Fibroblast of lung (primary cell): ENCODE measurements at places on chromosomes 6 and 20. TPM values are rescaled to one million over a fixed set of nuclear protein-coding genes. Genes with fewer than 3 reads are reported as not detected.

DNA sequence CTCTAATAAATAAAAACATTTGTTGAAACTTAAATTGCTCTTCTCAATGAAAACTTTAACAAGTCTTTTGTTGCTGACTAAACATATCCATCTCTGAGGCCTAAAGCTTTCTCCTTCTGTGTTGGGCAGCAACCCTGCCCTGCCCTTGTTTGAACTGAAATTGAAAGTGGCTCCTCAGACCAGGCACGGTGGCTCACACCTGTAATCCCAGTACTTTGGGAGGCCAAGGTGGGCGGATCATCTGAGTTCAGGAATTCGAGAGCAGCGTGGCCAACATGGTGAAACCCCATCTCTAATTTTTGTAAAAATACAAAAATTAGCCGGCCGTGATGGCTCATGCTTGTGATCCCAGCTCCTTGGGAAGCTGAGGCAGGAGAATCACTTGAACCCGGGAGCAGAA lies 29.2 kb upstream of the GNRH2 start:
- no peak for DNase-seq

DNA sequence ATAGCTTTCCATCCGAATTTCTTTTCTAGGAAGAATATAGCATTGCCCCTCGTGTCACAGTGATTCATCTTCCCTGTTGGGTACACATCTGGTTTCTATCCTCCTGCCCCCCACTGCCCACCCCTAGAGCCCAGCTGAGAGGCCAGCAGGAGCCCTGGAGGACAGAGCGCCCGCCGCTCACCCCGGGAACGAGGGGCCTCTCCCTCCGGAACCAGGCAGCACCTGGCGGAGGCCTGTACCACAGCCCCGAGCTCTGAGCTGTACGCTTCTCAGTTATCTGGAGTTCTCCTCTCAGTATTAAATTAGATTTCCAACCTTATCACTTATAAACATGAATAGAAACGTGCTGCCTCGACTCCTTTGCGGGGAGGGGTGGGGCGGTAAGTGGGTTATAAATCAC lies 6.0 kb downstream of the ANKRD60 start:
- no peak for DNase-seq

DNA sequence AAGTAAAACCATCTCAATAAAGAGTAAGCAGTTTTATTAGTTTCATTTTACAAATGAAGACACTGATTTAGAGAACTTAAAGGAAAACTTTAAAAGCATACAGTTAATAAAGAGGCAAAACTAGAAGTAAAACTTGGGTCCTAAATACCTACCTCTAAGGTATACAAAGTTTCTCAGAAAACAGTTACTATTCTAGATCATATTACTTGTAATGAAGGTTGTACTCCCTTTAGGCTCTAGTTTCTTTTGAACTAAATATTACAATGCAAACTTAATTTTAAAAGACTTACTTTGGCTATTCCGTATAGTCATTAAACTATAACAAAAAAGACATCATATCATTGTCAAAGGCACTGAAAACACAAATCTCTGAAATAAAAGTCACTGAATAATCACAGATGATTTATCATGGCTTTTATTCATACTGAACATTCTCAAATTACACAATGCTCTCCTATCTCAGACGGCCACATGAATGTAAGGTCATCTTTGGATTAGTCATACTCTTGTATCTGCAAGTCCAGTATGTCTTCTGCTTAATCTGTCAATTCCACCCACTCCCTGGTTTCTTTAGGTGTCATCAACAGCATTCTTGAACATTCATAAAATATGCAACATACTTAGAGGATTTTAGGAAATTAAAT lies 361.6 kb upstream of the RUNX2 start:
- DNase-seq, result peak; percentile 97

DNA sequence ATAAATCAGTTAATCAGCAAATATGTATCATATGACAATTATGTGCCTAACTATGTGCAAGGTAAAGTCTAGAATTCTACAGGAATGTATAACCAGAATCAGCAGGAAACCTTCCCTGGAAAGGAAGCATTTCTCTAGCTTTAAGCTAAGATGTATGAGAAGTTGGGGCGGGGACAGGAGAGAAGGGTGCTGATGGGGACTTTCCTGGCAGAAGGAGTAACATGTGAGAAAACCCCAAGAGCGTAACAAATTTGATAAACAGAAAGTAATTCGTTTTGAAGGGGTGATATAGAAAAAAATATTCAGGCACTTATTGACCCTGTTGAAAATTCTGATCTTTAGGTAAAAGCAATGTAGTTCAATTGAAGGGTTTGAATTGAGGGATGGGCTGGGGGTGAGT lies 226.1 kb downstream of the KHDRBS2 start:
- DNase-seq, result no peak

DNA sequence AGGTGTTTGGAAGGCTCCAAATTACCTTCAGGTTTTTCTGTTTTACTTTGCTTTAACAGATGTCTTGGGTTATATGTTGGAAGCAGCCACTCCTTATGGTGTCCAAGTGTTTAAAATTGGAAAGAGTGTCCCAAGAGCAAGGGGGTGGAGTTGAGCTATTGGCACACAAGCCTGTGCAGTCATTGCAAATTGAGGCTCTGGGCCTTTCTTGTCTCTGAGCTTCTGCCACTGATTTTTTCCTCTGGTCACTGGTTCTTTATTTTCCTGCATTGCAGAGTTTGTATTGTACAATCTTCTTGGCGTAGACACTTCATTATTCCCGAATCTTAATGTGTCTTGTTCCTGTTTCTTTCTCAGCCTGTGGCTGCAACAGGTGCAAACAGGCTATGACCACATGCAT lies 598.8 kb downstream of the RNF144B start:
- DNase-seq, result no peak

DNA sequence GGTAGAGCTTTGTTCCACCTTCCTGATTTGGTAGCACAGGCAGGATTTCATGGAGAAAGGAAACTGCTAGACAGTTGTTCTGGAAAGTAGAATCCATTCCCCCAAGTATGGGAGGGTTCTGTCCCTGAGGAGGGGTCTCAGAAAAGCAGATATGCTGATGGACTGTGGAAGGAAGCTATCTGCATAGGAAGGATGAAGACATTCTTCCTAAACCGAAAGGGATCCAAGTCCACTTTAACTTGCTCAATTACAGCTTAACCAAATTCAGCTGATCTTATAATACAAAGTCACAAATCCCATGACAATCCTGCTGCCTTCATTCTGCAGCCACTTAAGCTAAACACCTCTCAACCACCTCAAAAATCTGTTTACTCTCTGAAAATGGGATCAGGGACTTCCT lies 2.6 kb downstream of the MAN1A1 start:
- no peak for DNase-seq

DNA sequence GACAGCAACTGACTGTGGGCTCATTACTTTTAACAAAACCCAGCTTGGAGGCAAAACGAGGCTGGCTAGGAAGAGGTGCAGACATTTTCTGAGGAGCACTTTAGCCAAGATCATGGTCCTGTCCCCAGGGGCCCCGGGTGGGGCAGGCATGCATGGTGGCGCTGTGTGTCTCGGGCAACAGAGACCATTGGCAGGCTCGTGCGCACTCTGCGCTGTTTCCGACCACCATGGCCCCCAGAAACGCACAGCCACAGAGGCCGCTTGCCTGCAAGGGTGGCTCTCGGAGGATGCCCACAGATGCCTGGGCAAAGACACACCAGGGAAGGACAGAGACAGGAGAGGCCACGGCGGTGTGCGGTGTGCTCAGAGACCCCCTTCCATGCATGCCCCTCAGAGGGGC lies 6.7 kb downstream of the BHLHE23 start:
- no peak for DNase-seq

DNA sequence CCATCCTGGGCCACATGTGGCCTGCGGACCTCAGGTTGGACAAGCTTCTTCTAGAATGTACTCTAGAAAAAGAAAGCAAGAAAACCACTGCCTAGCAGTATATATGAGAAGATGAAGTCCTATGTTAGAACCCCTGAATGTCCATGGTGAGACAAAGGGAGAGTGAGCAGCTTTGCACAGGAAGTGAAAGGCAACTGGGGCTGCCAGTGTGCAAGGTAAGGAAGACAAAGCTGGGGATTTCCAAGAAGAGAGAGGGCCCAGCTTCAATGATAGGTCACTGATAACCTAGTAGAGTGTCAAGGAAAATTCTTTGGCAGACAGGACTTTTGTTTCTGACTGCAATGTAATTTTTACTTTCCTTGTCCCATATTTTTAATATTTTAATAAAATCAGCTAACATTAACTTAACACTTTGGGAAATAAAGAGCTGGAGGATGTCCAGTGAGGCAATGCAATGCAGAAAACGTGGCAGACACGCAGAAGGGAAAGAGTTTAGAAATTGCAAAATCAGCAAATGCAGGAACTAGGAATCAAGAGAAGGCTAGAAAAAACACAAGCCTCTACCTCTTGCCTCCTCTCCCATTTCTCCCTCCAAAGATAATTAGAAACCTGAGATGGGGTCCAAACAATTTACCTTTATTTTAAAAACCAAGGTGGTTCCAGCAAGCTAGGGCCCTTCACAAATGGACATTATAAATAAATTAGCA lies 47.4 kb downstream of the CYP39A1 start:
- no peak for DNase-seq

GRCh38 chr20:48398506-48399449 lies 429.0 kb downstream of the PREX1 start:
- DNase-seq, result no peak

GRCh38 chr6:89364586-89364985 lies 12.1 kb upstream of the UBE2J1 start:
- no peak for DNase-seq

DNA sequence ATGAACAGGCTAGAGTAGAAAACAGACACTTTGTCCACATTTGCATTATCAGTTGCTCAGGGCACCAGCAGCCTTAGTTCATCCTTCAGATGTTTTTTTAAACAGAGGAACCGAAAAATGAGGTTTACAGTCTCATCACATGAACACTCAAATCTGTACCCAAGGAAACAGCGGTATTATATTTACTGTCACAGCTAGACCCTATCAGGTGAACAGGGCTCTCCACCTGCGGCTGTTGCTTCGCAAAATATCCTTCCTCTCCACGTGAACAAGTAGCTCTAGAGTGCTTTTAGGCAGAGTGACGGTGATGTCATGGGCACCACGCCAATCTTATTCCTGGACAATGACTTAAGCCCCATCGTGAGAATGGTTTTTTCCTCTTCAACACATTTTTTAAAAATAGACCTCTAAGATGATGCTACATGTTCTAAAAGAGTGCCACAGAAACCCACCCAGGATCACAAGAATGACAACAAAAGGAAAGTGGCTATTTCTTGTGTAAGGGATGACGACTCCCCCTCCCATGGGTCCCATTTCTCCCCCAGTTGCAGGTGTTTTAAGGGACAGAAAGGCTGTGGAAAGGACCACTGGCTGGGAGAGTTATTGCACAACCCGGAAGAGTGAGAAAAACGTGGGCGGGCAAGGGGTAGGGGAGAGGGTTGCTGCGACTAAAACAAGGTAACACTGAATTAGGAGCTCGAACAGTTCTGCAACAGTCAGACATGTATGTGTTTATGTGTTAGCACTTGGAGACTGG lies 77.7 kb downstream of the EFHC1 start:
- peak; percentile 58 for DNase-seq

DNA sequence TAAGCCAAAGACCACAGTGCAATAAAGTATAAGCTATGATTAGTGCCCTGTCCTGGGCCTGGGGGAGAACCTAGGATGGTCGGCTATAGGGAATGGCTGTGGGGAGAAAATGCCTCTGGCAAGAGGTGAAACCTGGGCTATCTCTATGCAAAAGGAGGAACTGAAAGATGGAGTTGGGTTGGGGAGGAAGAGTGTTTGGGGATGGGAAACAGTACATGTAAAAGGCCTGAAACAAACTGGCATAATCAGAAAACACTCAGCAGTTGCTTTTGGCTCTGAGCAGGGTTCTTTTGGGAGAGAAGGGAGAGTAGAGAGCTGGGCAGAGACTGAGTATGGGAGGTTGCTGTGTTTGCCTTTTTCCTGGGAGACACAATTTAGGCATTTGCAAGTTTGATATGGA lies 31.9 kb upstream of the FUCA2 start:
- DNase-seq, result no peak

GRCh38 chr6:158793432-158793831 lies 25.7 kb downstream of the EZR start:
- peak; percentile 61 for DNase-seq

GRCh38 chr6:28863604-28864325 lies 60.0 kb downstream of the TRIM27 start:
- peak; percentile 90 for DNase-seq

- DNase-seq, result no peak
These were observed 208.7 kb downstream of the ALDH8A1 start for GRCh38 chr6:134741200-134741536.

- peak; percentile 13 for DNase-seq
These were observed 119.6 kb upstream of the DOK5 start for GRCh38 chr20:54355631-54356280.

DNA sequence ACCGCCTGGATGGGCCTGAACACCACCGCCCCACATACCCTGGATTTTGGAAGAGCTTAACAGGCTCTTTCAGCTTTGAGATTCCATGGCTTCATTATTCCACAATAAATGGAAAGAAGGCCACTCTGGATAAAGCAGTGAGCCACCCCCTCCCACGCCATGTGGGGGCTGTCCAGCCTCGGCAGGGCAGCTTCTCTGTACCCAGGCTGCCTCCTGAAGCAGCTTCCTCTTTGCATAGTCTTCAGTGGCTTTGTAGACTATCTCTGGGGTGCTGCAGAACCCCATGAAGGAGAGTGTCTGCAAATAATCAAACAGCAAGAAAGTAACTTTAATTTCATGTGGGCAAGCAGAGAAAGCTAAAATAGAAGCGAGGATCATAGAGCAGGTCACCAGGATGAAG lies 96.6 kb upstream of the NXT1 start:
- DNase-seq, result no peak

- no peak for DNase-seq
These were observed 25.8 kb upstream of the MTRF1L start for GRCh38 chr6:153028286-153028685.

DNA sequence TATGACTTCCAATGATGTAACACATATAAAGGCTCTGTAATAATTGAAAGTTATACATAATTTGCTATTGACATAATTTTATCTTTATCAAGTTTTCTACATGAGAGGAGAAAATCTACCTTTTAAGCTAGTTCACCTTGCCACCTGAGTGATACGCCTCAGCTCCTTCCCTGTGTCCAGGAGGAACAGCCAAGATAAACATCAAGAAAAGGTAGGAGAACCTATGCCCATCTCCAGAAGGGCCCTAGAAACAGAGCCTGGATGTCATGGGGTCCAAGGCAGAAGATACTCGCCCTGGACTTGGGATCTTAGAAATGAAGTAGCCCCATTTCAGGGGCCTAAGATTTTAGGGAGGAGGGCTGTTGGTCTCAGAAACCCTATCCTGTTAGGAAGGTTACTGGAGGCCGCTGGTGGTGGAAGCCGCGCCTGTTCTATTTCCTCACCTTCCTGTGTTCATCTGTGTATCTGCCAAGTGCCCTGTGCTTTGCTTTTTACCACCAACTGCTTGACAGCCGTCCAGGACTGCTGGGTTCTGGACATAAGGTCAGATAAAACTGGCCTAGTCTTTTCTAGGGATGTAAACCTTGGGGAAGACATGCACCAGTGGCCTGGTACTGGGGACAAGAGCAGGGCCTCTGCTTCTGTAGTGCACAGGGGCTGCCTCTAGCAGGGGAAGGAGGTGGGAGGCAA lies 178.5 kb downstream of the ARID1B start:
- no peak for DNase-seq

ANGPT4 gene
- total RNA-seq, result under 0.01 TPM in 2 replicates

DNAH8 gene
- under 0.01 TPM in 2 replicates for total RNA-seq

HLA-DRA gene
- 0.17 and 1.0 TPM in 2 replicates for total RNA-seq

MUC21 gene
- not detected in 2 replicates for total RNA-seq

WFDC10B gene
- total RNA-seq, result not detected in 2 replicates

C4A gene
- total RNA-seq, result 21.1 and 46.0 TPM in 2 replicates

TAP2 gene
- 14.1 and 27.7 TPM in 2 replicates for total RNA-seq
